Stimulated activated CD8-positive, alpha-beta memory T cell treated with anti-CD3 and anti-CD28 coated beads, Interleukin-2, amount 100 ng/mL, for 48 hours (primary cell): ENCODE measurements at places on chromosomes 16 and 17.

DNA sequence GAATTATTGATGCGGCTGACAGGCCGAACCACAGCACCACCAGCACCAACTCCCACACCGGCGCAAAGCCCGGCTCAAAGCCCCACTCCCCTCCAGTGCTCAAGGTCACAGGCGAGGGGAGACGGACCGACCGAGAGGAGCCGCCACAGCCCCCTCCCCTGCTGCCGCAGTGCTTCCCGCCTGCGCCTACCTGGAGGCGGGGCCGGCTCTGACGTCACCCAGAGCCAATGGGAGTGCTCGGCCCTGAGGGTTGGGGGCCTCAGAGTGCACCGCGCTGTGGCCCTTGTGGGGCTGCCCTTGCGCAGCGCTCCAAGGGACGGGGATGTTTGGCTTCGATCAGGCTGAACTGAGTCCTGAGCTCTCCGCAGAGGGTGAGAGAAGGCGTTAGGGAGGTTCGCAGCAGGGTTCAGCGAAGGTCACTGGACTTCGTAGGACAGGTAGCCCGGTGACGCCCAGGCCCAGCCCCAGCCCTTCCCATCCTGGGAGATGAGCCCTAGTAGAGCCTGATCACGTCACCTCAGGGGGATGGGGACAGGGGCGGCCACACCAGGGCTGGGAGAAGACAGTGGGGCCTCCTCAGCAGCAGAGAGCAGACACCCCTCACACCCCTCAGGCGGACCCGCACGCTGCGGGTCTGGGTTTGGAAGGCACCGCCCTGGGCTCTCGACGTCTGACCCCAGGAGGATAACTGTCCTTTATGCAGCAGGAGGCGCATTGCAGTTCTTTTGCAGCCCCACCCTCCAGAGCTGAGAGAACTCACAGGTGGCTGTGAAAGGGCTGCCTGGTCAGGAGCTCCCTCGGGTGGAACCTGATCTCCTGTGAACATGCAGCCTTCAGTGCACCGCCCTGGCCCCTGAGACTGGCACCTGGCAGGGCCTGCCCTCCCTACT lies 1.5 kb downstream of the NDRG4 start:
- DNase-seq, result no peak

DNA sequence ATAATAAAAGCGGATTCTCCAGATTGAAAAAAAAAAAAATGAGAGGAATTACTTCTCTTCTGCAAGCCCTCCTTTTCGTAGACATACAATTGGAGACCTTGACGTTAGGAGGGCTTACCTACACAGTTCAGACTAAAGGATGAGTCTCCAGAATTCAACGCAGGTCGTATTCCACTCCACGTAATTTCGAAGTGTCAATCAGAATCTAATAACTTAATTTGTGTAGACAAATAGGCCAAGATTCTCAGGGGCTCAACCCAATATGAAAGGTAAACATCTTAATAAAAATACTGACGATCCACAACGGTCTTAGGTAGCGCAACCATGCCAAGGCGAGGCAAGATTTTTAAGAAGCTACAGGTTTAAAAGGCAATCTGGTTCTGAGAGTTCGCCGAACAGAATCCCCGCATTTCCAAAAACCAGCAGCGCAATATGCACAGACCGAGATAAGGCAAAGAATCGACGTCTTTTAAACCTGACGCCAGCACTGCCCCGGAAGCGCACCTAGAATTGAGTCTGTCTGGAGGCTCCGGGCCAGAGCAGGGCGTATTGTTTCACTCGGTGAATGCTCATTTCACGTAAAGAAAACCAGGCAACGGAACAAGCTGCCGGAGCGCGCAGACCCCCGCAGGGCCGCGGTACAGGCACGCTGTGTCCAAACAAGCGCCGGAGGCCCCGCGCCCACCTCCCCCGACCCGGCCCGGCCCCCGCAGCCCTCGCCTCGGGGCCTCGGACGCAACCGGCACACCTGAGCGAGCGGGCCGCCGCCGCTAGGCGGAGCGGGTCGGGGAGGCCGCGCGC lies 623 bp downstream of the MBTPS1 start:
- no peak for DNase-seq

- DNase-seq, result no peak
Measured at GRCh38 chr17:6712058-6712853, 913 bp downstream of the SLC13A5 start.

- DNase-seq, result no peak
Measured at GRCh38 chr16:81520151-81520470, 75.5 kb downstream of the CMIP start.

- DNase-seq, result no peak
Measured at GRCh38 chr17:31645351-31645750, 213.7 kb downstream of the COPRS start.

- DNase-seq, result no peak
Measured at GRCh38 chr17:5942687-5943086, 127.5 kb upstream of the WSCD1 start.

GRCh38 chr16:13940397-13940933 lies 20.5 kb downstream of the ERCC4 start:
- DNase-seq, result no peak

DNA sequence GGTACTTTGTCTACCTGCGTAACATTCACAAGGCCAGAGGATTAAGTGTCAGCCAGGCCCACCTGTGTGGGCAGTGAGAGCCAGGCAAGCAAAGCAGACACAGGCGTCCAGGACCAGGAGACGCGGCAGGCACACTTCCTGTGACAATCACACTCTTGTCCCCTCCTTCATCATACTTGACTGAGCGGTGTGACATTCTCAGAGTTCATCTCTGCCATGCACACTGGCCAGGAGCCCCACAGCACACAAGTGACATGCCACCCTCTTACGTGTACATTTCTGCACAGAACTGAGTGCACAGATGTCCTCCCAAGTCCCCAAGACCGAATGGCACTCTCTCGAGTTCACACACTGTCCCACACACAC lies 8.7 kb downstream of the PPP1R9B start:
- DNase-seq, result no peak

DNA sequence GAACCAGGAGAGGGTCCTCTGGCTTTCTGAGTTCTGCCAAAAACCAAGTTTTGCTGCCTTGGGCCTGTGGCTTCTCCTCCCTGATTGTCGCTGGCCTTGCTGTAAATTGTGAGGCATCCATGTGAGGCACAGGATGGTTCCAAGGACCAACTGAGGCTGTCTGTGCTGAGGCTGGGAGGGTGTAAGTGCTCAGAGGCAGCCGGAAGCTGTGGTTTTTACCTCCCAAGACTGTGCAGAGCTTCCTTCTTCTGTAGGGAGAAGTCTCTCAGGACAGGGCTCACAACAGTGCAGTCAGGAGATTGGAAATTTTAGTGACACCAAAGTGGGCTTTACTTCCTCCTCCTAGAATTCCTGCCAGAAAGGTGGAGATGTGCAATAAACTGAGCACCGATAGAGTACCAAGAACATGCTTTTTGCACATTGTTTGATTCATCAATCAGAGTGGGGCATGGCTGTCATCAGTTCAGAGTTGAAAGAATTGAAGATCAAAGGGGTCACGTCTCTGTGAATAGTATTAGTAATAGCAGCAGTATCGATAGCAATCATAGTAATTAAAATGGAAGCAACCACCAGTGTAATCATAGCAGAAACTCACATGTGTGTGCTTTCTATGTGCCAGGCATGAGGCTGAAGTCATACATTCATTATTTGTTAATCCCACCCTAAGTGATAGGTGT lies 467.1 kb downstream of the WWOX start:
- no peak for DNase-seq

- DNase-seq, result peak; percentile 44
Measured at GRCh38 chr17:7478276-7479212, 887 bp downstream of the ZBTB4 start.

GRCh38 chr17:57955183-57955931 lies at the start of gene CUEDC1:
Gene CUEDC1, minus strand, starts transcription at chr17:57955412. Its CDS starts 69,848 bp downstream, at chr17:57885564.
- peak; percentile 46 for DNase-seq

GRCh38 chr17:83055911-83056582 lies 23.4 kb upstream of the METRNL start:
- no peak for DNase-seq

DNA sequence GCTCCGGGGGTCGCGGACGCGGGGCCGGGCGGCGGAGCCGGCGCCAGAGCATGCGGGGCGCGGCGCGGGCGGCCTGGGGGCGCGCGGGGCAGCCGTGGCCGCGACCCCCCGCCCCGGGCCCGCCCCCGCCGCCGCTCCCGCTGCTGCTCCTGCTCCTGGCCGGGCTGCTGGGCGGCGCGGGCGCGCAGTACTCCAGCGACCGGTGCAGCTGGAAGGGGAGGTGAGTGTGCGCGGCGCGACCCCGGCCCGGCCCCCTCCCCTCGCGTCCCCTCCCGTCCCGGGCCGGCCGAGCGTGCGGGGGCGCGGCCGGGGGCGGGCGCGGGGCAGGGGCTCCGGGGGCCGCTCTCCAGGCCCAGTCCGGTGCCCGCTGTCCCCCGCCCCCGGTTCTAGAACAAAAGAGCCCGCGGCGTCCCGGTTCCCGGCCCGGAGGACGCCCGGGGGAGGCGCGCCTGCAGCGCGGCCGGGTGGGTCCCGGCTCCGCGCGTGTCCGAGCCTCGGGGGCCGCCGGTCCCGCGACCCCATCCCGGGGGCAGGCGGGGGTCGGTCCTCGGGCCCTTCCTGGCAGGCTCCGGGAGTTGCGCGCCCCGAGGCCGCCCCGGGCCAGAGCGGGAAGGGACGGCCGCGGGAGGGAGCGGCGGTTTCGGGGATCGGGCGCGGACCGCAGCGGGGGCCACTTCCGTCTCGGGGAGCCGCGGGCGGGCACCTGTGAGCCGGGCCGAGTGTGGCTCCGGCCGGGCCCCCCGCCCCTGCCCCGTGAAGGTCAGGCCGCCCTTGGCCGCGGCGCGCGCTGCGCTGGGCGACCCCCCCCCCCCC lies 563 bp downstream of the METRNL start:
- DNase-seq, result no peak

- DNase-seq, result no peak
Measured at GRCh38 chr17:6393351-6393952, 41.5 kb downstream of the AIPL1 start.

GRCh38 chr17:45200701-45201100 lies 21.0 kb upstream of the FMNL1 start:
- no peak for DNase-seq

DNA sequence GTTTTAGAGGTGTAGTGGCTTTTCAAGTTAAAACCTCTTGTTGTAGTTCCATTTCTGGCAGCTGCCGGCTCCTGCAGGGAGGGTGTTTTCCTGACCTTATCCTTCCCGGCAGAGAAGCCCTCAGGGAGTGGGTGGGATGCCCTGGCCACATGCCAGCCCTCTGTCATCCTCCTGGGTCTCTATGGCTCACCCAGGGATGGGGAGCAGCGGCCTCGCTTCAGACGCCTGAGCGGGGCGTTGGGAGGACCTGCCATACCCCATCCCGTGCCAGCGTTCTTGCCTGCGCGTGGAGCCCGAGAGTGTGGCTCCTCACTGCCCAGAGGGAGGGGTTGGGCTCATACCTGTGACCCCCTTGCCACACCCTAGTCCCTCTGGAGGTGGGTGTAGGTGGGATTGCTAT lies 11.9 kb downstream of the KCNJ12 start:
- no peak for DNase-seq

GRCh38 chr17:81365601-81366585 lies 29.4 kb upstream of the BAHCC1 start:
- no peak for DNase-seq

GRCh38 chr17:32327911-32328310 lies 14.1 kb downstream of the C17orf75 start:
- DNase-seq, result no peak

DNA sequence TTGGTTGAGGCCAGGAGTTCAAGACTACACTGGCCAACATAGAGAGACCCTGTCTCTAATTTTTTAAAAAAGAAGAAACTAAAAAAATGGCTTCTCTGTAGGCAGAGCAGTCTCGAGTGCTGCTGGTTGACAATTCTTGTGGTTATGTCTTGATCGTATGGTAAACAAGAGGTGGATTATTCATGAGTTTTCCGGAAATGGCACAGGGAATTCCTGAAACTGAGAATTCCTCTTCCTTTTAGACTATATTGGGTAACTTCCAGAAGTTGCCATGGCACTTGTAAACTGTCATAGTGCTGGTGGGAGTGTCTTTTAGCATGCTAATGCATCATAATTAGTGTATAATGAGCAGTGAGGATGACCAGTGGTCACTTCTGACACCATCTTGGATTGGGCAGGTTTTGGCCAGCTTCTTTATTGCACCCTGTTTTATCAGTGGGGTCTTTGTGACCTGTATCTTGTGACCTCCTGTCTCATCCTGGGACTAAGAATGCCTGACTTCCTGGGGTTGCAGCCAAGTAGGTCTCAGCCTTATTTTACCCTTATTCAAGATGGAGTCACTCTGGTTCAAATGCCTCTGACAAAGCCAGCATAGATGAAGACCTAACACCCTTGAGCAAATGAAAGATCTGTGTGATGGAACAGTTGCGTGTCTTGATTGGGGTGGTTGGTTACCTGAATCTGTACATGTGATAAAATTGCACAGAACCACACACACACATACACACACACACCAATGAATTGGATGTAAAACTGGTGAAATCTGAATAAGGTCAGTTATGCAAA lies 30.2 kb downstream of the BMERB1 start:
- DNase-seq, result no peak
